Activated CD4-positive, CD25-positive, alpha-beta regulatory T cell (primary cell): ENCODE measurements at places on chromosomes 4 and X.

- DNase-seq, result no peak
Observed at GRCh38 chrX:122739770-122740169, 444.3 kb upstream of the GRIA3 start.

DNA sequence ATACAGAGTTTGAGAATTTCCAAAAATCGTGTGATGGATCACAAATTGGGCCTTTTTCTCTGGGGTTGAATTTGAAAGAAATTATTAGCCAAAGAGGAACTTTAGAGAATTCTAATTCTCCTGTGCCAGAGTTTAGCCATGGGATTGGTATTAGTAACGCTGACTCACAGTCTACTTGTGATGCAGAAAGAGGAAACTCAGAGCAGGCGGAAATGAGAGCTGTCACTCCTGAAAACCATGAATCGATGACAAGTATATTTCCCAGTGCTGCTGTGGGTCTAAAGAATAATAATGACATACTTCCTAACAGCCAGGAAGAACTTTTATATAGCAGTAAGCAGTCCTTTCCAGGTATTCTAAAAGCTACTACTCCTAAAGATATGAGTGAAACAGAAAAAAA, 64.9 kb downstream of the N4BP2 start:
- no peak for DNase-seq

DNA sequence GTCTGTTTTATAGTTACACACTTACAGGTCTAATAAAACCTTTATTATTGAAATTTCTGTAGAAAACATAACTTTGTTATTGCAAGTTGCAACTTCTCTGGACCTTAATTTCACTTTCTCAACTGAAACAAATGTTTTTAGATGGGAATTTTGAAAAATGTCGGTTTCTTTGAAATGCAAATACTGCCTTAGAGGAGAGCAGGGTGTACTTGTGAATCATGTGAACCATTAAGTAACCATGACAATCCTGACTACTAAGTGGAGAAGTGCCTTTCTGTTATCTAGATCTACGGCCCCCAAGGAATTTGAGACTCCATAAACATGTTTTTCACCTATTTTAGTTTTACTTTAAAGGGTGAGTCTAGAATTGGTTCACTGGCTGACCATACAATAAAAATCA, 8.5 kb upstream of the ARMCX2 start:
- DNase-seq, result no peak

DNA sequence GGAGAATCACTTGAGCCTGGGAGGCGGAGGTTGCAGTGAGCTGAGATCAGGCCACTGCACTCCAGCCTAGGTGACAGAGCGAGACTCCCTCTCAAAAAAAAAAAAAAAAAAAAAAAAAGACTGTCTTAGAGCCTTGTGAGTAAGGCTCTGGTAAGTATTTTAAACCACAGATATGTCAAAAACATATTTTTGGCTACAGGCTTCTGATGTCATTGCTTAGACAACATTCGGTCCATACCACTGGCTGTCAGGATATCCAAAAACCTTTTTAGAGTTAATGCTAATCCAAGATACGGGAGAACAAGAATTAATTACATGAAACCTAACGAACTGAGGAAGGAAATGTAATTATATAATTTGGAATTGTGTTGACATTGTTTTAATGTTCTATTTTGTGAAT, 999.5 kb upstream of the PABPC4L start:
- DNase-seq, result no peak

- DNase-seq, result no peak
Observed at GRCh38 chr4:85024671-85025070, 58.2 kb upstream of the WDFY3 start.

GRCh38 chr4:182126603-182127002, 116.6 kb upstream of the TENM3 start:
- DNase-seq, result no peak

GRCh38 chr4:81405900-81406401, 65.8 kb downstream of the RASGEF1B start:
- peak; percentile 17 for DNase-seq

DNA sequence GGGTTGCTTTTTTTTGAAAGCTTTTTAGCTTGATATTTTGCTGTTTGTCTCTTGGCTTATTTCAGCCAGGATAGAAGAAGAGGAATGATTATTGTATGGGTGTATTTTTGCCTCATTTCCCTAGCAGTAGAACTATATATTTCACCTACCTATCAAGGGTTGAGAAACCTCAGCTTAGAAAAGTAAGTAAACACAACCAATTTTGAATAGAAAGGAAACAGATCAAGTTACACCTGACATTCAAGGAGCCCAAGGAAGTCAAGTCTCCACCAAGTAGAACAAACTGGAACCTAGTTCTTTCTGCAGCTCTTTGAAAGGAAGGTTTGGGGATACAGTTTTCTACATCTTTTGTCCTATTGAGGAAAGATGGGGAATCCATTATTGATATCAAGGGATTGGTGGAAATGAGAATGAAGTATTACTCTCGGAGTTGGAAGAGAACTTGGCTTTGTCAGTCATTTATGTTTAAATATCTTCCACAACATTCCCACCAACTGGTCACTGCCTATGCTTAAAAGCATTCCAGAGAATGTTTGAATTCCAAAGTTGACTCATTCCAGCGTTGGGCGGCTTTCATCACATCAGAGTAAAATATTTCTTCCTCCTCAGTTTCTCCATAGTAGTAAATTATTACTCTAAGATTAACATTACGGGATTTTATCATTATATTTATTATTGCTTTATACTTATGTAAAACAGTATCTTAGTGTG, 207.8 kb upstream of the CNKSR2 start:
- DNase-seq, result no peak

DNA sequence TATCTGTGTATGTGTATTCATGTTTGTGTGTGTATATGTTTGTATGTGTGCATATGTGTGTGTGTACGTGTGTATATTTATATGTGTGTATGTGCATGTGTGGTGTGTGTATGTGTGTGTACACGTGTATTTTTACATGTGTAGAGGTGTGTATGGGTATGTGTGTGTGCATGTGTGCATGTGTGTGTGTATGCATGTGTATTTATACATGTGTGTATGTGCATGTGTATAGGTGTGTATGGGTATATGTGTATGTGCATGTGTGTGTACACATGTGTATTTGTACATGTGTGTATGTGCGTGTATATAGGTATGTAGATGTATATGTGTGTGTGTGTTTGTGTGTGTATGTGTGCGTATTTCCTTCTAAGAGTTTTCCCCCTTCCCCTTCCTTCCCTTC, 207.7 kb upstream of the ATP6AP2 start:
- DNase-seq, result no peak

GRCh38 chr4:101968364-101968763, 177.8 kb downstream of the BANK1 start:
- DNase-seq, result no peak

- DNase-seq, result no peak
Observed at GRCh38 chr4:77819404-77819842, 255 bp upstream of the CNOT6L start.

- DNase-seq, result no peak
Observed at GRCh38 chrX:43313035-43313434, 343.1 kb upstream of the MAOA start.

GRCh38 chr4:119310826-119311225, 11.1 kb downstream of the FABP2 start:
- no peak for DNase-seq

DNA sequence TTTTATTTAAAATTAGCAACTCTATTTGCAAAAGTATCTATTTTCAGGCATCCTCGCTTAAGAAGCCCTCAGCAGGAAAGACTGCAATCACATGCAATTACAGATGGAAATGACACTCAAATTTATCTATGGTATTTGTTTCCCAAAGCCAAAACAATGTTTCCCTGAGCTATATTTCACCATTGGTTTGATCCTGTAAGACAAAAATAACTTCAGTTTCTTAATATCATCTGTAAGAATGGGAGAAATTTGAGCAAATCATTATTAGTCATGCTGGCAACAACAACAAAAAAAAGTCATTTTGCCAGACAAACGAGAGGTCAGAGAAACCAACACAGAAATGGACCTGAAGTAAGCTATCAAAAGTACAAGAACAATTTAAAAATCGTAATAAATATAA, 204.1 kb downstream of the NR3C2 start:
- DNase-seq, result no peak

- no peak for DNase-seq
Observed at GRCh38 chrX:101203761-101204351, 15.7 kb upstream of the DRP2 start.

DNA sequence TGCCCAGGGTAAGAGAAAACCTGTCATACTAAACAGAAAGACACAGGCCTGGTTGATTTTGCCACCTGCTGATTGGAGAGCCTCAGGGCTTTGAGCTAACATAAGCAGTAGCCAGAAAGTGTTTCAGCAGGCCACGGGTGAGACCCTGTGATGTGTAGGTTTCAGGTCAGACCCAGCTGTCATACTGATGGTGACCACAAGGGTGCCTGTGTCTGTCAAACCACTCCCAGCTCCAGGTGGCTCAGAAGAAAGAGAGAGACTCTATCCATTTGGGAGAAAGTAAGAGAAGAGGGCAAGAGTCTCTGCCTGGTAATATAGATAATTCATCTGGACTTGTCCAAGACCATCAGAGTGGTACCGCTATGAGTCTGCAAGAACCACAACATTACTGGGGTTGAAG, 72.8 kb upstream of the NLRP2B start:
- DNase-seq, result no peak

- no peak for DNase-seq
Observed at GRCh38 chr4:85556283-85556682, 81.3 kb downstream of the ARHGAP24 start.

GRCh38 chr4:159071178-159071968, 31.5 kb upstream of the RAPGEF2 start:
- no peak for DNase-seq

DNA sequence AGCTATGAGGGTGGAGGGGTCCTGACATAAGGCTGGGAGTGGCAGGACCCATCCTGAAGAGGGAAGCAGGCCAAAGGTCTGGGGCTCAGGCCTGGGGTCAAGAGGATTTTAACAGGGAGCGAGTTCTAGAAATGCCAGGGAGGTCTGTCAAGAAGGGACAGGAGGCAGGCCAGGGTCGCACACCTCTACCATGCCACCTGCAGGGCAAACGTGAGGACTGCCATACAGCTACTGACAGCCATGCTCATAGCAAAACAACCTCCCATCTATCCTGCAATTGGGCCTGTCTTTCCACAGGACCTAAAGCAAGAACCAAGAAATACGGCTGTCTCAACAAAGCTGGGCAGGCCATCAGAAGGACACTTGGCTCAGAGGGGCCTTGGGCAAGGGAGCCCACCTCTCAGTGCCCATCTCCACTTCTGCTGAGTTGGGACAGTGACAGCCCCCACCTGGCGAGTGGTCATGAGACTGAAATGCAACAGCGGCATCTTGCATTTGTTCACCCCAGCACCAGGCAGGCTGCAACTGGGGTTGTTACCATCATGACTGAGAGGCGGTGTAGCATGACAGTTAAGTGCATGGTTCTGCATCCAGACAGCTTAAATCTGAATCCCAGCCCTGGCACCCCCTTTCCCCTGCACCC, 92.7 kb downstream of the WFS1 start:
- no peak for DNase-seq

GRCh38 chrX:141183000-141183399, 6.1 kb upstream of the LDOC1 start:
- DNase-seq, result no peak

DNA sequence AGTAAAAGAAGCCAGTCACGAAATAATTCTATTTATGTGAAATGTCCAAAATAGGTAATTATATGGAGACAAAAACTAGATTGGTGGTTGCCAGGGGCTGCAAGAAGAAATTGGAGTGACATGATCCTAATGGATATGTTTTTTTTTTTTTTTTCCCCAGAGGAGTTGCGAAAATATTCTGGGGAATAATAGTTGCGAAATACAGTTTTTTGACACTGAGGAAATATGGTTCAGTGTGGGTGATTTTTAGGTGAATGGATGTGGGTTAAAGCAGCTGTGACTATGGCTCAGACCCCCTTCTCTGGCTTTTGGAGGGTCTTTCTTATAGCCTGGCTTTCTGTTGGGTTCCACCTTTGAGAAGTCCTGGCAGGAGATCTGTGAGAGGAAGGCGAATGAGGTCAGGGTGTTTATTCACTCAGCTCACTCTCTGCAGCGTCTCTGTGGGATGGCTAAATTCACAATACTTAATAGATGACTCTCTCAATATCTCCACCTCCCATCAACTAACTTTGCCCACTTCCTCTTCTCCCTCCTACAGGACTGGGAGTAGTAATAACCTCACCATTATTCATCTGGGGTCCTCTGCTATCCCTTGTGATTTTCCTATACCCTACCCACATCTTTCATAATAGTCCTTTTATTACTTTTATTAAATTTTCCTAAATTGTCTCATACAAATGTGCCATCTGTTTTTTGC, 15.3 kb upstream of the RAB9B start:
- no peak for DNase-seq

DNA sequence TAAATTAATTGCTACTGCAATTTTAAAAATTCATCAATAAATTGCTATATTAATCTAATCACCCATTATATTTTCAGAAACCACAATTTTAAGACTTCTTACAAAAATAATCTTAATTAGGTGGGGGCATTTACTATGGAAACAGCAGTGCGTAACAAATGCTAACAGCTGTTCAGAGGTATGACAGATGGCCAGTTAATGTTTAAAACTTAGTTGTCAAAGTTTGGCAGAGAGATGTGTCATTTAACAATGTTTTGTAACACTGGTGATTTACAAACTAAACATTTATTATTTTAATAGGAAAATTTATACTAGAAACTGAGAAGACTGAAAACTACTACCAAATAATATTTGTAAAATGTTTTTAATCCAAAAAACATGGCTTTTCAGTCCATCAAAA, 85.2 kb upstream of the GPR34 start:
- no peak for DNase-seq

- no peak for DNase-seq
Observed at GRCh38 chrX:119695535-119696050, 2.6 kb upstream of the SEPTIN6 start.

DNA sequence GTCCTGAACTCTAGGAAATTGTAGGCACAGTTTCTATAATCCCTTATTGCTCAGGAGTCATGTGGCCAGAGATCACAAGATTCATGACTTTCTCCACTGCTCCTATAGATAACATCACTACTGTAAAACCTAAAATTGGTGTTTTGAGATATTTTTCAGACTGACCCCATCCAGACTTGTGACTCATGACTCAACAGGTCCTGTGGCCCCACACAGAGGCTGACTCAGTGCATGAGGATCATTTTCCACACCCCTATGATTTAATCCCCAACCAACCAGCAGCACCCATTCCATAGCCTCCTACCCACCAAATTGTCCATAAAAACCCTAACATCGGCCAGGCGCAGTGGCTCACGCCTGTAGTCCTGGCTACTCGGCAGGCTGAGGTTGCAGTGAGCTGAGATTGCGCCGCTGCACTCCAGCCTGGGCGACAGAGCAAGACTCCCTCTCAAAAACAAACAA, 13.2 kb upstream of the XIAP start:
- no peak for DNase-seq
